Aorta (tissue), 5 donors: ENCODE measurements at places on chromosomes 16 and 17. TPM values are rescaled to one million over a fixed set of nuclear protein-coding genes. Genes with fewer than 3 reads are reported as not detected.

GRCh38 chr16:89764711-89765201 is 43.4 kb downstream of the ZNF276 start:
- no peak for DNase-seq

- DNase-seq: no peak
These were observed 51.0 kb downstream of the HYDIN start for GRCh38 chr16:71179569-71179968.

DNA sequence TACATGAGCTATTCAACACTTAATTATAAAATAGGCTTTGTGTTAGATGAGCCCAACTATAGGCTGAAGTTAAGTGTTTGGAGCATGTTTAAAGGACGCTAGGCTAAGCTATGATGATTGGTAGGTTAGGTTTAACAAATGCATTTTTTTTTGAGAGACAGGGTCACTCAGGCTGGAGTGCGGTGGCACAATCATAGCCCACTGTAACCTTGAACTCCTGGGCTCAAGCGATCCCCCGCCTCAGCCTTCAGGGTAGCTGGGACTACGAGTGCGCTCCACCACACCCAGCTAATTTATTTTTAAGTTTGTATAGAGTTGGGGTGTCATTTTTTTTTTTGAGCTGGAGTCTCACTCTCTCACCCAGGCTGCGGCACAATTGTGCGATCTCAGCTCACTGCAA is 19.3 kb upstream of the GPRC5C start:
- DNase-seq: no peak

DNA sequence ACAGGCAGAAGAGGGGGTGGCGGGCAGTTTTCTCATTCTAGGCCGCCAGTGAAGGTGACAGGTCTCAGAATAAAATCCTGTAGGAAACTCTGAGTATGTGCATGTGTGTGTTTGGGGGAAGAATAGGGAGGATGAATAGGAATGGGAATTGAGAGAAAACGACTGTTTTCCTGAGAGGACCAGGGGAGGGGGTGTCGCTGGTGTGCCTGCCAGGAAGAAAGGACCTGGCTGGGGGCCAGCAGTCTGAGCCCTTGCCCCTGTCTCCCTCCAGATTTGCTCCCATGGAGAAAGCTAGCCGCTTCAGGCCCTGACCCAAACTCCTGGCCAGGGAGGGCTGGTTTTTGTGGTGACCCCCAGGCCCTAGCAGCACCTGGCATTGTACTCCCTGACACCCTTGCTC is 14.4 kb downstream of the C17orf50 start:
- DNase-seq: no peak

DNA sequence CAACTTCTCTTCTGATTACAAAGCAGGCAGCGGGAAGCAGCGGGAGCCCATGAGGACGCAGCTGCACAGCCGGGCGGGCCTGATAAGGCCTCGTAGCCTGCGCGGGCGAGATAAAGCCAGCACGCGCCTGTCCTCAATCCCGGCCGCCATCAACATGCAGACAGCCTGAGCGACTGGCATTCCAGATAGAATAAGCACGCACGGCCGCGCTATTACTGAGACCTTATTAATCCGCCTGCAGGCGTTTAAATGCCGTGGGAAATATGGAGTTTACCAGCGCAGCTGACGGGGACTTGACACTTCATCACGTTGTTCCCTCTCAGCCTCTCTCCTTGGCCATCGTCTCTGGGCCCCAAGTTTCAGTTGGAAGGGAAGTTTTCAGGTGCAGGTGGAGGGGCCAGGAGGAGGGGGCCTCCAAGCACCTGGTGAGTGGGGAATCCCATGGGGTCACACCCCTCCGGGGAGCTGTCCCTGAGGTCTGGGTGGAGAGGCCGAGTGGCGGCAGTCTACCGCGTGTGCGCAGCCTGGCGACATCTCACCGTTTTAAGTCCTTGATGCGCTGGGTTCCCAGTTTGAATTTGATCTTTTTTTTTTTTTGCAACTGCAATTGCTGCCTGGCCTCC is 27.3 kb upstream of the CBFA2T3 start:
- DNase-seq: peak; percentile 63

DNA sequence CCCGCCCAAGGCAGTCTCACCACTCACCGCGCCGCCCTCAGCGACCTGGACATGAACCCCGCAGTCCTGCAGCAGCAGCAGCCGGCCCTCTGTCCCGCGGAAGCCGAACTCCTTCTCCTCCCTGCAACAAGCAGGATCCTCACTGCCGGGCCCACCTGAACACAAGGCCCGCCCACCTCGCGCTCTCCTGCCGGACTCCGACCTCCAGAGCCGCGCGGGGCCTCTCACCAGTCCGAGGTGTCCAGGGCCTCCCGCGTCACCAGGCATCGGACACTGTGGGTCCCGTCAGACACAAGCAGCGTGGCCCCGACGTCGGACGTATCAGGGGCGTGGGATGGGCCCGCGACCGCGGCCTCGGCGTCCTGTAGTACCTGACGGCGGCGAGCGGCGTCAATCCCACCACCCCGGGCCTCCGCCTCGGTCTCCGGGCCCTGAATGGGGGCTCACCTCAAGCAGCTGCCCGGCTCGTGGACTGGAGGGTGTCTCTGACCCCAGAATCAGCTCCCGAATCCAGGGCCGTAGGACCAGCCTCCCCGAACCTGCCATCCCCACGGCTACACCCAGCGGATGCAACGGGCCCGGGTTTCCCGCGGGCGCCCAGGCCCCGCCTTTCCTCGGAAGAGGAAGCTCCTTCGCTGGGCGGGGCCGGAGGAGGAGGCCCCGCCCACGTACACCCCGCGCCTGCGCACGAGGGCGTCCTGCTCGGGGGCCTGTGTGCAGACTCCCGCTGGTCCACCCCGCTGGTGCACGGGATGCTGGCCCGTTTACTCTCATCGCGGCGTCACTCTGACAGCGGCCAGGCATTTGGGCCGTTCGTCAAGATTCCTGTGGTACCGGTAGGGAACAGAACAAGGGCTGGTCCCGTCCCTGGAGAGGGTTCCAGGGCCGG is at the start of gene ACD:
Gene ACD (minus strand): TSS at position 586 of the 889 bp plus-strand sequence. CDS start 40 bp downstream, at position 546.
- peak; percentile 93 for DNase-seq

DNA sequence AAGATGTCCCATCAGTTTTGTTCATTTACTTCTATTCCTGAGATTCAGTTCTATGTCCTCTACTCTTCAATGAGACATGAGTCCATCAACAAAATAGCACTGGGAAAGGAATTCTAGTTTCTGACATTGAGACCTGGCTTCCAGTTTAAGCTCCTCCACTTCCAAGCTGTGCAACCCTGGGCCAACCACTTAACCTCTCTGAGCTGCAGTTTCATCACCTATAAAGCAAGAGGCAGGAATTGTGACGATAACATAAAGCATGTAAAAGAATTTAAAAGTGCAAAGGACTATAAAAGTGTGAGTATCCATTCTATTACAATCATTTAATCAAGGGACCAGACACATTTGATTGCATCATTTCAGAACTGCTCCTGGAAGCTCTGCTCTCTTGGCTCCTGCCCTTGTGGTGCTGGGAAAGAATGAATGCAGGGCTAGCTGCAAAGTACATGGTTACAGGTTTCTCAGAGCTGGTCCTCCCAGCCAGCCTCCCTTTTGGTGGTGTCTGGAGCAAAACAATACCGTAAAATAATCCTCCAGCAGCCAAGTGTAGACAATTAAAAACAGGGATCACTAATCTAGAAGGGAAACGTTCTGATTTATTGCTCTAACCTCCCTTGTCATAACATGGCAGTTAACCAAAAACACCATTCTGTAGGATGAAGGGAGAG is 113.9 kb downstream of the VPS53 start:
- no peak for DNase-seq

GRCh38 chr16:22189473-22190080 is 16.5 kb upstream of the EEF2K start:
- peak; percentile 80 for DNase-seq

- DNase-seq: no peak
These were observed 77.2 kb upstream of the TNRC6A start for GRCh38 chr16:24652209-24652712.

DNA sequence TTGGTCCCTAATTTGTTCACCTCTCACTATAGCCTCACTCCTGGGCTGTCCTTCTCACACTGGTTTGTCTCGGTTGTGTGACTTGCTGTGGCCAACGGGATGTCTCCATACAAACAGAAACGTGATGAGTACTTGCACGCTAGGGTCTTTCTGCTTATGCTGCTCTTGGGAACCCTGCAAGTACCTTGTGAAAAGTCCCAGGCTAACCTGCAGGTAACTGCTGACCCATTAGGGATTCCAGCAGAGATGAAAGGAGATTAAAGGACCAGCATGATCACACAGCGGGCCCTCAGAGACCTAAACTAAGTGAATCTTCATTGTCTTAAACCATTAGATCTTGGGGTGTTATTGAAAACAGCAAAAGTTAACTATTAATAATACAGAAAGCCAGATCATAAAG is 562.8 kb upstream of the GOT2 start:
- no peak for DNase-seq

DNA sequence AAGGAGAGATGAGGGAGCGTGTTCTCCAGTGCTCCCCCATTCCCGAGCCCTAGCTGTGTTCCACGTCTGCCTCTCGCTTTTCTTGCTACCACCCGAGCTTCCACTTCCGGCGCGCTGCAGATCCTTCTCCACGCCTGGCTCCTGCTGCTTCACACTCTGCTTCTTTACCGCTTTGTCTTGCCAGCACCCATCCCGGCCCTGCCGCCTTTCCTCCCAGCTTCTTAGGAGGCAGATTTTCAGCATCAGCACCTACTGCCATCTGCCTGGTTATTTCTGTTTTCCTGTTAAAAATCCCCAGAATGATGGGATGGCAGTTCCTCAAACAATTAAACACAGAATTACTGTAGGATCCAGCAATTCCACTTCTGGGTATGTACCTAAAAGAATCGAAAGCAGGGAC is 64.7 kb downstream of the ELAC2 start:
- DNase-seq: no peak

- DNase-seq: peak; percentile 94
These were observed at the start of gene ZNF778 for GRCh38 chr16:89217388-89218191. TSS of gene ZNF778 (plus strand) at chr16:89217703. CDS start at chr16:89221128, 3,425 bp downstream.

DNA sequence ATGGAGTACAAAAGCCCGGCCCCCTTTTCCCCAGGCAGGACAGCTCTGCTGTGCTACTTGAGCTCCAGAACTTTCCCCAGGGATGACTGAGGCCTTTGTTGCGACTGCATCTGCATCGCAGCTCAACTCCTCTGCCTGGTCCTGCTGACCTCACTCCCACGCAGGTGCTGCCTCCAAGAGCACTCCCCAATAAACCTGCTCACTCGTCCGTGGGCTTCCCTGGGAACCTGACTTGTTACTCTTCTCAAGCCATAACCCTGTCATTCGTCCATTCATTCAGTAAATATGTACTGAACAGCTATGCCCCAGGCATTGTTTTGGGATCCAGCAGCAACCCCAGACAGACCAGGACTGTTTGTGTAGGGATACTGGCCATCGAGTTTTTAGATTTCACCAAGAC is 11.6 kb upstream of the RMI2 start:
- no peak for DNase-seq

- no peak for DNase-seq
These were observed 47.8 kb upstream of the AMZ2 start for GRCh38 chr17:68199837-68200688.

GRCh38 chr17:49031965-49032928 is 35.1 kb downstream of the IGF2BP1 start:
- no peak for DNase-seq

DNA sequence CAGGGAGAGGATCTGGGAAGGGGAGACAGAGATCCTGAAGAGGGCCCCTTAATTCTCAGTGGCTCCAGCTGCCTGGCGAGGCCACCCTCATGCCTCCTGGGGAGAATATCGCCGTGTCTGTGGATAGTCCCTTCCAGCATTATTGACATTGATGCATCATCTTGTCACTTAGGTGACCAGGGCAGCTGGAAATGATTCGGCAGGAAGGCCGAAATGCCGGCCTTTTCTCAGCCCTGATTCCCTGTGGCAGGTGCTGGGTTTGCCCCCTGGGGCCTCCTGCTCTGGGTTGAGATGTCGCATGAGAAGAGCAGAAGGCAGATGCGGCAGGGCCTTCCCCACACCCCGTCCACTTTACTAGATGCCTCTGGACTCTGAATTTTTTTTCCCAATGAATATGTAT is 89.5 kb downstream of the RAP1GAP2 start:
- no peak for DNase-seq

- no peak for DNase-seq
These were observed 126.2 kb downstream of the WSCD1 start for GRCh38 chr17:6196355-6196754.

- no peak for DNase-seq
These were observed 8.5 kb downstream of the KRT37 start for GRCh38 chr17:41415833-41416335.

DNA sequence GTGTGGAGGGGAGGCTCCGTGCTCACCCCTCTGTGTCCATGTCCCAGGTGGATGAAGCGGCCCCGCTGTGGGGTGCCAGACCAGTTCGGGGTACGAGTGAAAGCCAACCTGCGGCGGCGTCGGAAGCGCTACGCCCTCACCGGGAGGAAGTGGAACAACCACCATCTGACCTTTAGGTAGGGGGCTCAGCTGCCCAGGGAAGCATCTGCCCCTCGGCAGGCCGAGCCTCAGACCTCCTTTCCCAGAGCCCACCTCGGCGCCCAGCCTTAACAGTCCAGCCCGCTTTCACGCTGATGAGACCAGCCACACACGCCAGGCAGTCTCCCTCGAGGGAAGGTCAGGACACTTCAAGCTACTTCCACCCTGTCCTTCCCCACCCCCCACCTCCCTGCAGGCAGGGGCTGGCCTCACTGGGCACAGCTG is 12.7 kb downstream of the MMP15 start:
- DNase-seq: no peak

GRCh38 chr17:10144982-10145381 is 53.4 kb downstream of the GAS7 start:
- no peak for DNase-seq

DNA sequence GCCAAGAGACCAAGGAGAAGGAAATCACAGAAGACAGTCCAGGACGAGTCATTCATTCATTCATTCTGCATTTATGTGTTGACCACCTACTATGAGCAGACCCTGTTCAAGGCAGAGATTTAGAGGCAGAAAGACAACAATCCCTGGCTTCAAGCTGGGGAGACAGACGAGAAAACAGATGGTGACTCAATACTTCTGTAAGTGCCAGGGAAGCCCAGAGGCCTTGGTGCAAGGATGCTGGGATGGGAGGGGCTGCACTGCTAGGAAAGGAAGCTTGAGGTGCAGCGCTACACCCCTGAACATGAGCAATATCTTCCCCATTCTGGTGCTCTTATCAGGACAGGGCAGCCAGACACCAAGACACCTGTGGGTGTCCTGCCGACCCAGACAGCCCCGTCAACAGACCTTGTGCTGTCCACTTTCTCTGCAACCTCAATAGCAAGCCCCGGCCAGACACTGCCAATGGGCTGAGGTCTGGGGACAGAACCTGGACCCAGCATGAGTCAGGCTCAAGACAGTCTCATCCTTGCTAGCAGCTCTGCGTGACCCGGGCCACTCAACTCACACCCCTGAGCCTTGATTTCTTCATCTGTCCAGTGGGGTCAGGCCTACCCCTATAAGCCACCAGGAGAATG is 163.5 kb downstream of the COPRS start:
- no peak for DNase-seq

Gene ALOXE3
- not detected for total RNA-seq

Gene OTOP2
- not detected for total RNA-seq

Gene CES4A
- total RNA-seq: 5.5 TPM

Gene KRT28
- not detected for total RNA-seq

Gene ITGAD
- 0.54 TPM for total RNA-seq

Gene TBC1D3E
- total RNA-seq: not detected

Gene MRPS7
- 24.6 TPM for total RNA-seq

Gene MPV17L
- 5.6 TPM for total RNA-seq

Gene PIK3R5
- total RNA-seq: 18.4 TPM

Gene KRT25
- not detected for total RNA-seq

Gene SOX9
- 4.7 TPM for total RNA-seq
